NCI-H187 (cell line): ENCODE measurements at places on chromosomes 13 and 19.

DNA sequence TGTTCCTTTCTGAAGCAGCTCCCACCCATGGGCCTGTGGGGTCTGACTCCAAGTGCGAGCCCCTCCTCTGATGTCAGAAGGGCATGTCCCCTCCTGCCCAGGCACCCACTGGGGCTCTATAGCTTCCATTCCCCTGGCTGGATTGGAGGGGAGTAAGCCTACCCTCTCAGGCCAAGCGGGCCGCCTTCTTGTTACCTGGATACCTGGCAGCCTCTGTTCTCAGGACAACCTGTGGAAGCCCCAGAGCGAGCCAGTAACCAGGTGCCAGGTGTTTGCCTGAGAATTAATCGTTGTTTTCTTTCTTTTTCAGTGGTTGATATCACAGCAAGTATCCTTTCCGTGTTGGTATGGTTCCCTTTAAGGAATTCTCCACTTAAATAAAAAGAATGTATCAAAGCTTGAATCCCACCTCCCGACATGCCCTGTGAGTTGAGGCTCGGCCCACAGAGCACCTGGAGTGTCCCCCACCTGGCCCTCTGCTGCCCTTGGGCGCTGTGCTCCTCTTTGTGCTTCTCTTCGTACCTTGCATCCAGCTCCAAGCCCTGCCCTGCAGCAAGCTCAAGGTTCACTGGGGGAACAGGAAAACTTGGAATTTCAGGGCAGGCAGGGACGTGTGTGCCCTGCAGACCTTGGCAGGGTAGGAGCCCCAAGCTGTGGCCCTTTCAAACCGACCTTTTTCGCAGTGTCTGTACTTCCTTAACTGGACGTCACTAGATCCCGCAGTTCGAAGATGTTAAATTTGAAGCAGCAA lies 15.0 kb downstream of the MAU2 start:
- DNase-seq: no peak

GRCh38 chr13:21932996-21933395 lies 262.1 kb downstream of the FGF9 start:
- peak; percentile 5 for DNase-seq

GRCh38 chr13:104737713-104738112 lies 1671.5 kb upstream of the SLC10A2 start:
- no peak for DNase-seq

GRCh38 chr13:111392486-111392885 lies 72.0 kb downstream of the TEX29 start:
- no peak for DNase-seq

DNA sequence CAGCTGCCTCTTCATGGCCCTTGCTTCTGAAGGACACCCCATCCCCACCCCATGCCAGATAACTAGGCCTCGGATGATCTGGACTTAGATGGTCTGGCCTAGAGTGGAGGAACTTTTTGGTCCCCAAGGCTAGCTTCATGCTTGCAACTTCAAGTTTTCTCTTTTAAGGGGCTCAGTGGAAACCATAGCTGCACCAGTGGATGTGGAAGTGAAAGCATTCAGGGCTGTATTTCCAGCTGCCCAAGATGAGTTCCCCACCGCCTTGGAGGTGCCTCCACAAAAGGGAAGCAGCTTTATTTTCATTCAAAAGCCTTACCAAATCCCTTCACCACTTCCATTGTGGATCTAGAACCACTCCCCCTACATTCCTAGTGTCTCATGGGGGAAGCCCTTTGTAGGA lies 17.6 kb upstream of the GSX1 start:
- DNase-seq: no peak
